ENCODE measurements at places on chromosomes 1 and 21.

GRCh38 chr1:194013561-194013960 lies 827.1 kb upstream of the B3GALT2 start:
- DNase-seq, result no peak

- DNase-seq, result peak; percentile 66
Measured at GRCh38 chr21:25638660-25639550, at the start of gene JAM2. TSS of gene JAM2 (plus strand) at chr21:25639258. CDS start at chr21:25639822, 564 bp downstream.

GRCh38 chr1:5883129-5884048 lies 108.8 kb downstream of the NPHP4 start:
- no peak for DNase-seq

DNA sequence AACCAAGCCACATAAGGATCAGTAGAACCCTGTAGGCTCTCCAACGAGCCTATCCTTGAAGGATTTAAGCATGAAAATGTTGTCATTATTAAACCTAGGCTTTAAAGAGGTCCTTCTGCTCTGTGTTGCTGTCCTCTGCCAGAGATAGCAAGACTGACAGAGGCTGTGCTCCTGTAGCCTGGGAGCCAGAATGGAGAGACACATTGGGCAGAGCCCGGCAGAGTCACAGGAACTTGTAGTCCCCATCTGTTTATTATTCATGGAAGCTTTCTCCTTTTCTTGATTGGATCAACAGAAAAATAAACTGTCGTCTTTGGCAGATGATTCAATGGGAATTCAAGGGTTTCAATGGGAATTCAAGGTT lies 19.2 kb upstream of the SLAMF1 start:
- DNase-seq, result no peak

GRCh38 chr1:153341431-153341934 lies 7.2 kb downstream of the PGLYRP4 start:
- DNase-seq, result no peak

GRCh38 chr1:78047106-78047505 lies 1.3 kb downstream of the GIPC2 start:
- DNase-seq, result no peak

GRCh38 chr1:156281693-156282478 lies 739 bp downstream of the SMG5 start:
- DNase-seq, result peak; percentile 21

DNA sequence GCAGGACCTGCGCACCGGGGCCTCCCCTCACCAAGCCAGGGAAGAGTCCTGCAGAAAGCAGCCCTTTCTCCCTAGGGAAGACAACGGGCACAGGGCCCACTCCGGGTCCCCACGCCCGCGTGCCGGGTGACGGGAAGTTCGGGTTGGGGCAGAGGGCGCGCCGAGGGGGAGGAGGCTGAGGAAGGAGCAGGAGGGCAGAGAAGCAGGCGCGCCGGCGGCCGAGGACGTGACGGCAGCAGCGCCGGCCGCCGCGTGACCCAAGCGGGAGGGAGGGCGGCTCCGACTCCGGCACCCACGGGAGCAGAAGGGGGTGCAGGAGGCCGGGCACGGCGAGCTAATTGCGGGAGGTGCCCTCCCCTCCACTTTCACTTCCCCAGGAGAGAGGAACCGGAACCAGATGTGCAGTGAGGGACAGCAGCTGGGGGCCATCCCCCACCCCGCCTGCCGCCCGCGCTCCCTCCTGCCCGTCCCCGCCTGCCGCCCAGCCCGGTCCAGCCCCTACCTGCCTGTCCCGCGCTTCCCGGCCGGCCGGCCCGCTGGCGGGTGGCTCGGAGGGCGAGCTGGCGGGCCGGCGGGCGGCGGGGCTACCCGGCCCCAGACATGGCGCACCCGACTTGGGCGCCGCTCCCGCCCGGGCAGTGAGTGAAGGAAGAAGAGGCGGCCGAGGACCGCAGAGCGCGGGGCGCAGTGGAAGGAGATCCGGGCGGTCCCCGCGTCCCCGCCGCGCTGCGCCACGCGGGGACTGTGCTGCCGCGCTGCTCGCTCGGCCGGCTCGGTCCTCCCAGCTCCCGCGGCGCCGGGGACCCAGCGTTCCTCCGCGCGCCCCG lies 510 bp downstream of the DENND4B start:
- peak; percentile 46 for DNase-seq

DNA sequence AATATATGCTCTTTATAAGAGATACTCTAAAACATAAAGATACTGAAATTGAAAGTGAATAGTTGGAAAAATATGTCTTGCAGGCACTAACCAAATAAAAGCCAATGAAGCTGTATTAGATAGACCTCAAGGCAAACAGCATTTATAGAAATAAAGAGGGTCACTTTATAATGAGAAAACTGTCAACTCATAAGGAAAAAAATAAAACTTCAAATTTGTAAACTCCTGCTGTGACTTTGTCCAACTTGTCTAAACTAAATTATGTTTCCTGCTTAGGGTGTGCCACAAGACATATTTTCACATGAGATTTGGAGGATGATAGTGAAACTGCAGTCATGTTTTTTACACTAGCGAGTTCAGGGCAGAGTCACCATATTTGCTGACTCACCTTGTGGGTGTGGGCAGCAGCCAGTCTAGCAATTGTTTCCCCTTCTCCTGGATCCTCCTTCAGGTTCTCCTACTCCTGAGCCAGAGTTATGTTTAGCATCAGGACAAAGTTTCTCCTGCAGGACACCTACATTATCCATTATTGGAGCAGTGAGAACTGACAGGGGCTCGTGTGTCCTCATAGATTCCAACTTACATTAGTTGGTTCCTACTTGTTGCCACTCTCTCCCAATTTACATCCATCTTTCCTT lies 43.8 kb downstream of the CD53 start:
- DNase-seq, result no peak

DNA sequence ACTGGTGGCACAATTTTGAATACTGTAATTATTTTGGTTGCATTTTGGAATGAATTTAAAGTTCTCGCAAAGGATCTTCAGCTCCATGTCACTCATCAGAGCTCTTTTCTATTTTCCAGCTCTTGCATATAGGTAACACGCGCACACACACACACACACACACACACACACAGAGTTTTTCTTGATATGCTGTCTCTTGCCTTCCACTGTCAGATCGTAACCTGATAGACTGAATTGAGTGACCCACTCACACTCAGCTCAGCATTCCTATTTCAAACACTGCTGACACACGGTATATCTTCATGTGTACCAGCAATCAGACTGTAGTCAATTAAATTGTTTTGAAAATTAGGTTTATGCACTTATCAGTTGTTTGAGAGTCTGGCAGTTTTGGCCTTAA lies 214.1 kb downstream of the PBX1 start:
- DNase-seq, result no peak

DNA sequence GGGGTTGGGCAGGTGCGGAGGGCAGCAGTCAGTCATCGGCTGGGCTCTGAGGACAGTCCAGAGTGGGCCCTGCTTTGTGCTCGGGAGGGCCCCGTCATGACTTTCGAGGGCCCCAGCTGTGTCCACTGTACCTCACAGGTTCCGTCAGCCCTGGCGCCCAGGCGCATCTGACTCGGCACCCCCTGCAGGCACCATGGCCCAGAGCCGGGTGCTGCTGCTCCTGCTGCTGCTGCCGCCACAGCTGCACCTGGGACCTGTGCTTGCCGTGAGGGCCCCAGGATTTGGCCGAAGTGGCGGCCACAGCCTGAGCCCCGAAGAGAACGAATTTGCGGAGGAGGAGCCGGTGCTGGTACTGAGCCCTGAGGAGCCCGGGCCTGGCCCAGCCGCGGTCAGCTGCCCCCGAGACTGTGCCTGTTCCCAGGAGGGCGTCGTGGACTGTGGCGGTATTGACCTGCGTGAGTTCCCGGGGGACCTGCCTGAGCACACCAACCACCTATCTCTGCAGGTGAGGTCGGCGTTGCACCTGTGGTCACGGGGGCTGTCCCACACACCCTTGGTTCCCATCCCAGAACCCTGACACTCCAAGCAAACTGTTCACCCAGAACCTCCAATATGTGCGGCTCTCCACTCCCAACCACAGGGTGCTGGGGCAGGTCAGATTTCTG lies 7.8 kb downstream of the PODN start:
- DNase-seq, result no peak

DNA sequence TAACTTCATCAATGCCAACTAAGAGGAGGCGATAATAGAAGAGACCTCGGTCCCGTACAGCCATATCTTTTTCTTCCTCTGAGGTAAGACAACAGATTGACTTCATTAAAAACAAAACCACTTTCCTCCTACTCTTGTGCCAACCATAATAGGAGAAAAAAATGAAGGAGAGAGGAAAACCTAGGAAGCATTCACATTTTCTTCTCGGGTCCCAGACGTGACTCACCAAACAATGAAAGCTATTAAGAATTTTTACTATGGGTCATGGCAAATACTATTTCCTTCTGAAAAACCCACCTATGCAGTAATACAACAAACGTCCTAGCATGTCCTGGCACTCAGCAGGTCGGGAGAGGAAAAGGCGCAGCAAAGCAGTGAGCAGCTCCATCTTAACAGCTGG lies 8.6 kb upstream of the BCL2L15 start:
- no peak for DNase-seq

GRCh38 chr1:41726899-41727748 lies 191.6 kb downstream of the HIVEP3 start:
- peak; percentile 97 for DNase-seq

DNA sequence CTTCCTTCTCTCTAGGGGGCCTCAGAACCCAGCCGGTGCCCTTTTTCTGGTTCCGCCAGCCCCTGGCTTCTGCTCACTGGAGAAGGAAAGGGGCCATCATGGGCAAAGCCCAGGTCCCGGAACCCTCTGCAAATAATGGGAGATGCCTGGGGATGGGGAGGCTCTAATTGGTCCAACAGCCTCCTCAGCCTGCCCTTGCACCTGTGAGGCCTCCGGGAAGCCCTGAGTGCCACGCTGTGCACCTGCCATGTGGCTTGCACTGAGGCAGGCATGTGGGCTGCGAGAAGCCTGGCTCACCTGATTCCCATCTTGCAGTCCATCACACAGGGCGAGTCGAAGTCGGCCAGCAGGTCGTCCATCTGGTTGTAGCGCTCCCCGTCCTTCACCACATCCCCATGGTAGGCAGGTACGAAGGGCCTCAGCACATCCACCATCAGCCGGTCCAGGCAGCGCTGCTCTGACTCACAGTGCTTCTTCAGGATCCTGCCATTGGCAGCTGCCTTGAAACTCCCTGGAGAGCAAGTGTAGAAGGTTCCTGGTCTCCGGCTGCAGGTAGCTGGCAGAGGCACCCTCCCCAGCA lies 92.1 kb downstream of the ITPKB start:
- DNase-seq, result no peak

DNA sequence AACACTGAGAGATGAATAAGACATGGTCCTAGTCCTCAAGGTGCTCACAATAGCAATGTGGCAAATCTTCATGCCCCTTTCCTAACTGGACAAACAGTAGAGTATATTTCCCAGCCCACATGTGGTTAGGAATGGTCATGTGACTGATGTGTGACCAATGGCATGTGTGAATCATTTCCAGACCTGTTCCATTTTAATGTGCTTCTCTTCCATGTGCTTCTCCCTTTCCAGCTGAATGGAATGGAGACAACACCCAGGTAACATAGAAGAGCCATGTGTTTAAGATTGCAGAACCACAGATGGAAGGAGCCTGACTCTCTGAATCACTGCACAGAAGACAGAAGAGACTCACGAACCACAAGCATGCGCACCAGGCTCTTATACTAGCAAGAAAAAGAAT lies 409.9 kb upstream of the NFIA start:
- DNase-seq, result no peak

DNA sequence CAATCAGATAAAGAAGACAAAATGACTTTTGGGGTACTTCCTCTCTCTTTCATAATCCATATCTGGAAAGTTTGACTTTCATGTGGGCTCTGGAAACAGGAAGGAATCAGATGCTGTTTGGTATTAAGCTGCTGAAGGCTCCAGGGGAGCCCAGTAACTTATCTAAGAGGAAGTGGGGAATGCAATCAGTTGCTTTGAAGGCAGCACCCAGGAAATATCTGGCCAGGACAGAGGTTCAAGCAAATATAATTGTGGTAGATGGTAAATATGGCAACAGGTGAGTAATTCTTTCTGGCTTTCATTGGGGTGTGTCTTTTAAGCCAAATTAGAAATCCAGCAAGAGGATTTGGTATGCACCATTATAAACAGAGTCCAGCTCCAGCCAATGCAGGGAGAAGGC lies 44.4 kb downstream of the COLGALT2 start:
- no peak for DNase-seq

- no peak for DNase-seq
Measured at GRCh38 chr1:198166900-198167299, 10.1 kb downstream of the NEK7 start.

DNA sequence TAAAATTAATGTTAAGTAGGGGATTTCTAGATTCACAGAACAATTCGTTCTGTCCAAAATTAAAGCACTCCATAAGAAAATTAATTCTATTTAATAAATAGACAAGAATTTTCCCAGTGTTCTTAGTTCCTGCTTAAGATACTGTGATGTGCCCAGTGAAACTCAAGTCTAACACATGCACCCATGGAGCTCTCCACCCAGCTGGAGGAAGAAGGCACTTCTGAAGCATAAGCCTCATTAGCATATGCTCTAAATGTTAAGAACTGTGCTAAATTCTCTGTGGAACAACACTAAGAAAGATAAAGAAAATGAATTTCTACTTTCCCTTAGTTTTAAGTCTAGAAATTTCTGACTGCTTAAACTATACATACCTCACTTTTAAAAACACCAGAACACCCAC lies 71.2 kb downstream of the TTLL7 start:
- DNase-seq, result no peak

GRCh38 chr1:203581841-203582240 lies 44.8 kb upstream of the ATP2B4 start:
- DNase-seq, result no peak

- no peak for DNase-seq
Measured at GRCh38 chr1:6116137-6116536, 64.0 kb downstream of the CHD5 start.

DNA sequence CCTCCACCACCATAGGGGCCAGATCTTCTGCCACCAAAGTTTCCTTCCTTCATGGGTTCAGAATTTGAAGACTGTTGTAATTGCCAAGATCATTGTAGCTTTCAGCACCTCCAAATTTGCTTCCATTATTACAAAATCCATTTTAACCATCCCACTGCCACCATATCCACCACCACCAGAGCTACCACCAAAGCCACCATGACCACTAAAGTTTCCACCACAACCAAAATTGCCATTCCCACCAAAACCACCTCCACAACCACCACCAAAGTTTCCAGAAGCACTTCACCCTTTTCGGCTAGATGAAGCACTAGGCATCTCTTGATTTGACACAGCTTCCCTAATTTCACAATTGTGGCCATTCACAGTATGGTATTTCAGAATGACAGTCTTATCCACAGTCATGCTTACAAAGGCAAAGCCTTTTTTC lies 45.2 kb downstream of the SLC30A7 start:
- no peak for DNase-seq

GRCh38 chr1:29641921-29642320 lies 405.6 kb downstream of the PTPRU start:
- no peak for DNase-seq

DNA sequence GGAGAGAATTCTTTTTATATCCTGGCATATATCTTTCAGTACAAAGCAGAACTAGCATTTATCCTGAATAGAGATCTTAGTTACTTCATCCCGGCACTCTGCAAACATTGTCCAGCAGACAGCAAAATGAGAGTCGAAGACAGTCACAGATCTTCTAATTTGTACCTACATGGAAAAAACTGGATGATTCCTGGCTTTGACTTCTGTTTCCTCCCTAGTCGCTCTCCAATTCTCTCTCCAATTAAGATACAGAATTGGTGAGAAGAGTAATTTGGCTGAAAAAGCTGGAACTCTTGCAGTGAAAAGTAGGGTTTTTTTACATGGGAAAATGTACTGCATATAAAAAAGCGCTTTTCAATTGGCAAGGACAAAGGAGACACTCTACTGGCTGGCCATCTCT lies 151.1 kb upstream of the C8B start:
- DNase-seq, result no peak
